ENCODE measurements at places on chromosomes 5 and 9.

GRCh38 chr9:126108240-126108639 lies 218.4 kb upstream of the MVB12B start:
- DNase-seq: no peak

GRCh38 chr9:38315085-38315595 lies 77.4 kb upstream of the ALDH1B1 start:
- DNase-seq: no peak

GRCh38 chr9:86721226-86721781 lies 226.0 kb downstream of the GAS1 start:
- no peak for DNase-seq

DNA sequence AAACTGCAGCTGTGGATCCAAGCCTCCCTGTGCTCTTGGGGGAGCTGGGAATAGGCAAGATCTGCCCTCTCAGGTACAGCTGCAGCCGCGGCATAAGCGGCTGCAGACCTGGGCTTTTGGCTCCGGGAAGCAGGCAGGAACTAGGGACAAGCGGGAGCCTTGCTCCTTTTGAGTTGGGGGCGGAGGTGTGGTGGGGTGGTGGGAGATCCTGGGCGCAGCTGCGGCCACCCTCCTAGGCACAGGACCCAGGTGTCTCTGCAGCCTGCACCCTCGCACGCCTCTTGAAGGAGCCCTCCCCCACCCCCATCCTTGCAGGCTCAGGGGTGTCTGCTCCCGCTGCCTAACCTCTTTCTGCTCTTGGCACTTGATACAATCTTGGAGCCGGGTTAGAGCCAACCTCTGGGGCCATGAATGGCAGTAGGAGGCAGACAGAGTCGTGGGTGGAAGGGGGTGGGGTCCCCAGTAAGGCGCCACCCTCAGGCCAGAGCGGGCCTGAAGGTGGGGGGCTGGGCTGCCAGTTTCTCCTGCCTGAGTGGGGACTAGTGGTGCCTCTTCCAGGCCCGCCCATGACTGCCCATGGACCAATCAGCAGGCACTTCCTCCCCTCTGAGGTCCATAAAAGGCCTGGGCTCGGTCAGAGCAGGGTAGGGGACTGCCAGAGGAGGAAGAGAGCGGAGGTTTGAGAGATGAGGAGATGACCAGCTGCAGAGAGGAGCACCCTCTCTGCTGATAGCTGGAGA lies 267.6 kb upstream of the TNC start:
- DNase-seq: no peak

DNA sequence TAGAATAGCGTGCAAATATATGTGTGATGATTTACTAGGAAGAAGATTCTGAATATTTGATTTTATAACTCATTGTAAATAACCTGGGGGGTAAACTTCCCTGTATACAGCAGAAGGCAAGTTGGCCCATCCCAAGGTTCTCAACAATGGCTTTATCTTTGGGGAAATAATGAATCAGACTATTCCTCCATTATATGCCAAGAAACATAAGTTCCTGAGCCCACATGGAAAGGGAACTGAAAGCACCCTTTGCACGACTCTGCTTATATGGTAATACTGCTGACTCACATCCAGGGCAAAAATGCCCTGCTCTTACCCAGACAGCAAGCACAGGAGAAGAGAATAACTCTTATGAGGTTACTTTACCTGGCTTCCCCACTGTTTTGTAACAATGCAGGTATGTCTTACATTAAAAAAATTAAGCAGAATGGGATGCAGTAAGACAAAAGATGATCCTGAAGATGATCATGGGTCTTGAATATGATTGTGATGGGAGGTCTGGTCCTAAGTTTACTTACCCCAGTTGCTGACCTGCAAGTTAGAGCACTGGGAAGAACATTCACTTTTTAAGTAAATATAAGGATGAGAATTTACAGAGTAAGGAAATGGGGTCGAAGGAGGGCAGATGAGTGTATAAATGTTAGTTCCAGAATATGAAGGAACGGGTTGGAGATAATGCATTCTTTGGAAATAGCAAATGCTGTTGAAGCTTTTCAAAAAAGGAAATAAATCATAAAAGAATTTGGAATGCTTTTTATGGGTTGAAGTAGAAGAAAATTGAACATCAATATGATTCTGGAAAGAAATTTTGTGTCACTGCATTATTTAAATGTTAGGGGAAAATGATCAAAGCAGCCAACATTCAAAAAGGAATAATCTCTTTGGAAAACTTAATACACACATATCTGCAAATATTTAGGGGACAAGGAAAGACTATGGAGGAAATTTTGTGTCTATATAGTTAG lies 428.4 kb upstream of the MPDZ start:
- DNase-seq: no peak

DNA sequence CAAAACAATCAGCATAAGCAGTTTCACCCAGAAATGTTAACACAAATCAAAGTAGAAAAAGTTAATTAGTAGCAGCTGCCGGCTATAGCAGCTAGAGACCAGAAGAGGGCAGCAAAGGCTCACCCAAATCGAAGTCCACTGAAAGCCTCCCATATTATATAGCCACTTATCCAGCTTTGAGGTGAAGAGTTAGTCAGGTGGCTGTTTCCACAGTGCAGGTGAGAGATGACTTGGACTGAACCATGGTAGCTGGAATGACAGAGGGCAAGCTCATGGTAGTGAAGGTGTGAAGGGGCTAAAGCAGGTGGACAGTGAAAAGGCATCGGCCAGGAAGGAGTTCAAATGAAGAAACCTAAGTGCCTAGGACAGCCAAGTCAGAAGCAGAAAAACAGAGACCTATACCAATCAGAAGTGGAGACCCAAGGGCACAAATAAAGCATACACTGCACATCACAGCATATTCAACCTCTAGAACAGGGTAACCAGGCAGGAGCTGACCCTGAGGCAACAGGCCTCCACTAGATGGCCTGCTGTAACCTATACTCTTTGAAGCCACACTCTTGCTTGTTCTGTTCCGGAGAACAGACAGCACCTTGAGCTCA lies 7.2 kb upstream of the RNF38 start:
- DNase-seq: peak; percentile 45

DNA sequence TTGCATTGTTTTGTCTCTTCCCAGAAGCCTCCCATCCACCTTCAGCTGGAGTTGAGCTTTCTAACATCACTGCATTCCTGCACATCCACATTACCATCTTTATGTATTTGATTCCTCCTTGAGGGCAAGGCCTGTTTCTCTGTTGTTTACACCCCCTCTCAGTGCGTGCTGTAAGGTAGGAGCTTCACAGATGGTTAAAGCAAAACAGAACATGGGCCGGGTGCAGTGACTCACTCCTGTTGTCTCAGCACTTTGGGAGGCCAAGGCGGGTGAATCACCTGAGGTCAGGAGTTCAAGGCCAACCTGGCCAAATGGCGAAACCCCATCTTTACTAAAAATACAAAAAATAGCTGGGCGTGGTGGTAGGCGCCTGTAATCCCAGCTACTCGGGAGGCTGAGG lies 110.9 kb downstream of the KCNIP1 start:
- no peak for DNase-seq

GRCh38 chr5:16768184-16768583 lies 151.4 kb upstream of the RETREG1 start:
- DNase-seq: no peak

GRCh38 chr9:13450723-13451122 lies 171.2 kb upstream of the MPDZ start:
- no peak for DNase-seq

GRCh38 chr5:134148986-134149539 lies 27.7 kb downstream of the SKP1 start:
- DNase-seq: no peak

- no peak for DNase-seq
These were observed 27.1 kb upstream of the TEX10 start for GRCh38 chr9:100379862-100380261.

- DNase-seq: no peak
These were observed 171.2 kb downstream of the GAPVD1 start for GRCh38 chr9:125432715-125433385.

GRCh38 chr5:81948349-81948748 lies 23.5 kb upstream of the ATG10 start:
- no peak for DNase-seq

- DNase-seq: peak; percentile 46
These were observed 1.5 kb downstream of the NFIL3 start for GRCh38 chr9:91421971-91422757.

DNA sequence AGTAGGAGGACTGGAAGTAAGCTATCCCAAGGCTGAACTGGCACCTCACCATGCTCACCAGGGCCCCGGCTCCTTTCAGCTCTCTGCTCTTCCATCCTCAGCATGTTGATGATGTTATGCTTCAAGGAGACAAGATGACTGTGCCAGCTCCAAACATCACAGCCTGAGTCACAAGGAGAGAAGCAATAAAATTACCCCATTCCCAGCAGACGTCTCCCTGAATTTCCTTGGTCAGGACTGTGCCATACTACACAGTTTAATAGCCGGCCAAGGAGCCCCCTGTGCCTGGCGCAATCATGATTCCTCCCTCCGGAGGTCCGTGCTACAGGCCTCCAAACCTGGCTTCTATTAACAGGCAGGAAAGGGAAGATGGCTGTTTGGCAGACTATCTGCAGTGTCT lies 51.2 kb upstream of the ROR2 start:
- DNase-seq: no peak

GRCh38 chr5:1997640-1998347 lies 115.1 kb upstream of the IRX4 start:
- no peak for DNase-seq

DNA sequence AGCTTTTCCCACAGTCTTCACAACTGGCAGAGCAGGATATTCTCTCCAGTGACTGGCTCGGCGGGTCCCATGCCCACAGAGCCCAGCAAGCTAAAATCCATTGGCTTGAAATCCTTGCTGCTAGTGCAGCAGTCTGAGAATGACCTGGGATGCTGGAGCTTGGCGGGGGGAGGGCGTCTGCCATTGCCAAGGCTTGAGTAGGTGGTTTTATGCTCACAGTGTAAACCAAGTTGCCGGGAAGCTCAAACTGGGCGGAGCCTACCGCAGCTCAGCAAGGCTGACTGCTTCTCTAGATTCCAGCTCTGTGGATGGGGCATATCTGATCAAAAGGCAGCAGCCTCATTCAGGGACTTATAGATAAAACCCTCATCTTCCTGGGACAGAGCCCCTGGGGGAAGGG lies 194.1 kb downstream of the CCDC171 start:
- no peak for DNase-seq

GRCh38 chr5:68418201-68418600 lies 202.6 kb downstream of the PIK3R1 start:
- DNase-seq: no peak

GRCh38 chr5:178433273-178433775 lies 156.9 kb downstream of the COL23A1 start:
- DNase-seq: no peak

DNA sequence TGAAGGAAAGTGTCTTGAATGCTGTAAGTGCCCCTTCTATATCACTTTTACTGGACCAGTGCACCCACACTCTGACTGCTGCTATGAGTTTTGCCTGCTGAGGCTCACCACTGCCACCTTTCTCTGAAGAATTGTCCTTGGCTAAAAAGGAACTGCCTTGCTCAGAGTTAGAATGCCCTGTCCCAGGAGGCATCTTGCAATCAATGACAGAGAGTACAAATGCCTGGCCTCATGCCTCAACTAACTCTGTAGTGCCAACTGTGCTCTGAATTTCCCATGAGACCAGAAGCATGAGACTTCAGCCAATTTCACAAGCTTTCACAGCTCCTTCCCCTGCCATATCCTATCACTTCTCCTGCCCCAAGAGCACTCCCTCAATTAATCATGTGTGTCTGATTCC lies 569.7 kb downstream of the ZNF608 start:
- DNase-seq: no peak

- DNase-seq: no peak
These were observed 110.9 kb upstream of the PRRC1 start for GRCh38 chr5:127406326-127407121.

GRCh38 chr9:38331141-38331540 lies 61.4 kb upstream of the ALDH1B1 start:
- no peak for DNase-seq

GRCh38 chr5:132371603-132371994 lies 2.1 kb downstream of the SLC22A5 start:
- no peak for DNase-seq

DNA sequence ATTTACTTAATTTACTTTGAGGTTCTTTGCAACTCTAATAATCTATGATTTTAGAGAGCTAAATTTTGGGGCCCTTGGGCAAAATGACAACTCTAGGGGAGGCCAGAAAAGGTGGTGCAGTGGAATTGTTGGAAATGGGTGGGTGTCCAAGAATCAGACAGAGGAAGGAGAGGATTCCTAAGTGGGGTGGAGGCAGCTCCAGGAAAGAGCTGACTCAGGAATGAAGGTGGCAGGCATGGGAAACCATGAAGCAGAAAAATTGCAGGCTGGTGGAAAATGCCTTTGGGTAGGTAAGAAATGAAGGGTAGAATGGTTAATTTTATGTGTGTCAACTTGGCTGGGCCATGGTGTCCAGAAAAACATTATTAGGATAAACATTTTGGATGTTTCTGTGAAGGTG lies 248.5 kb upstream of the TUT7 start:
- DNase-seq: no peak

DNA sequence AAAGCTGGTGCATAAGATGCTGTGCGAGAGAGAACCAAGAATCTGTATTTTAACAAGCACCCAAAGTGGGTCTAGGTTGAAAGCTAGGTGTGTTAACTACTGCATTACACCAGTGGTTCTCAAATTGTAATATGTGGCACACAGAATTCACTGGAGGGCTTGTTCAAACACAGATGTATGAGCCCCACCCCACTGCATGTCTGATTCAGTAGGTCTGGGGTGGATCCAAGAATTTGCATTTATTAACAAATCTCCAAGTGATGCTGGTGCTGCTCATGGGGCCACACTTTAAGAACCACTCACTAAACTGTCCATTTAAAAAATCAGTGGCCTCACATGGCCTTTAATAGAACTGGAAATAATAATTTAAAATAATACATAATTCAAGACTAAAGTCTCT lies 40.4 kb downstream of the LPAR1 start:
- no peak for DNase-seq

DNA sequence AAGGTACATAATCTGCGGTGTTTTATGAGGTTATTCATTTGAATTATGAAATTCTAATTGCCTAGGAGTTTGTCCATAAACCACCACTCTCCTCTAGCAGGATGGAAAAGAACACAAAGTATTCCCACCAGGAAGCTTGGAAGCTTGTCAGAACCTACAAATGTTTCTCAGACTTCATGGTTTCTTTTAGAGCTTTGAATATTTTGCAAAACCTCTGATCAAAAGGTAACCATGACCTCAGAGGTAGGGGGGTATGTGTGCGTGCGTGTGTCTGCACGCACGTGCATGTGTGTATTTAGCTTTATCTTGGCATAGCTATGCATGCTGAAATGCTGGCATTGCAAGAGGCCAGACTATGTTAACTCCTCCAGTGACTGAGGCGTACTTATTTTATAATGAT lies 847.0 kb downstream of the TLE1 start:
- no peak for DNase-seq

GRCh38 chr5:111855356-111855755 lies 98.4 kb upstream of the NREP start:
- DNase-seq: no peak

All from frontal cortex (tissue), 4 donors.